Spinal cord (tissue), 10 donors: ENCODE measurements at places on chromosomes 7 and 10. TPM values are rescaled to one million over a fixed set of nuclear protein-coding genes. Genes with fewer than 3 reads are reported as not detected.

- H3K27ac ChIP-seq: no peak overlapping the region
- no peaks in the 10 kb centered on the region for H3K27me3 ChIP-seq
- no peak for DNase-seq
- H3K36me3 ChIP-seq: no peaks in the 10 kb centered on the region
- no peak overlapping the region for H3K4me3 ChIP-seq
Measured at GRCh38 chr7:4675771-4676367, 6.2 kb upstream of the FOXK1 start.

- DNase-seq: no peak
- no peaks in the 10 kb centered on the region for H3K36me3 ChIP-seq
- no peak overlapping the region for H3K27ac ChIP-seq
- H3K4me3 ChIP-seq: no peak overlapping the region
Measured at GRCh38 chr10:113954409-113954808, 89.3 kb upstream of the ADRB1 start.

DNA sequence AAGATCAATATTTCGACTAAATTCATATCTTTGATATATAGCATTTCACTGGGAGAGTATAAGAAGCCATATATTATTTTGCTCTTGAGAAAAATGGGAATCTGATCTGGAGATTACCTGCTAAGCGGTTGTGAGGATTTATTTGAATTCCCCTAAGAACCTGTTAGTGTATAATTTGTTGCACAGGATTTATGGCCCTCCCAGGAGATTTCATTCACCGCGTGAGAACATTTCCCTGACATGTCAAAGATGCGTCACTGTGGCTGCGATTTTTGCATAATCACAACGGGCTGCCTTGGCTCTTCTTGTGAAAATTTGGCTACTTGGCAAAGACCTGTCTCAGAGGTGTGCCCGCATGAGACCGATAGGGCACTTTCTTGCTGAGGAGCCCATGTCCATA lies 184.7 kb upstream of the PFKP start:
- DNase-seq: no peak
- no peak overlapping the region for H3K4me3 ChIP-seq
- no peaks in the 10 kb centered on the region for H3K36me3 ChIP-seq
- no peaks in the 10 kb centered on the region for H3K27me3 ChIP-seq
- no peaks in the 10 kb centered on the region for H3K4me1 ChIP-seq

GRCh38 chr7:156703773-156704482 lies 63.4 kb downstream of the RNF32 start:
- H3K4me3 ChIP-seq: no peak overlapping the region
- H3K27me3 ChIP-seq: no peaks in the 10 kb centered on the region
- no peaks in the 10 kb centered on the region for H3K36me3 ChIP-seq
- no peak for DNase-seq
- peaks cover 6% of the 10 kb centered on the region for H3K4me1 ChIP-seq

GRCh38 chr10:125039354-125039769 lies 97.4 kb downstream of the ZRANB1 start:
- no peaks in the 10 kb centered on the region for H3K27me3 ChIP-seq
- H3K36me3 ChIP-seq: peaks cover 8% of the 10 kb centered on the region
- H3K4me1 ChIP-seq: peaks cover 41% of the 10 kb centered on the region
- DNase-seq: no peak
- no peak overlapping the region for H3K27ac ChIP-seq
- H3K4me3 ChIP-seq: no peak overlapping the region

GRCh38 chr10:94046098-94046497 lies 52.4 kb downstream of the PLCE1 start:
- H3K27ac ChIP-seq: no peak overlapping the region
- peaks cover 4% of the 10 kb centered on the region for H3K4me1 ChIP-seq
- DNase-seq: peak; percentile 40
- no peaks in the 10 kb centered on the region for H3K27me3 ChIP-seq

DNA sequence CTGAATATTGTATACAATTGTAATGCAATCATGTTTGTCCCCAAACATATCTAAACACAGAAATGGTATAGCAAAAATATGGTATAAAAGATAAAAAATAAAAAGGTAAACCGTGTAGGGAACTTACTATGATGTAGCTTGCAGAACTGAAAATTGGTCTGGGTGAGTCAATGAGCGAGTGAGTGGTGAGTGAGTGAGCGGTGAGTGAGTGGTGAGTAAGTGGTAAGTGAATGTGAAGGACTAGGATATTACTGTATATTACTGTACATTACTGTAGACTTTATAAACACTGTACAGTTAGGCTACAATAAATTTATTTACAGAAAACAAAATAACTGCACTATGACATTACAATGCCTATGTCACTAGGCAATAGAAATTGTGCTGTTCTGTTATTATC lies 1163.2 kb upstream of the SORCS1 start:
- H3K27me3 ChIP-seq: no peaks in the 10 kb centered on the region
- H3K27ac ChIP-seq: no peak overlapping the region
- no peaks in the 10 kb centered on the region for H3K36me3 ChIP-seq
- no peak overlapping the region for H3K4me3 ChIP-seq
- DNase-seq: no peak

The POLR2J2 gene
- 6.0 TPM for total RNA-seq

The POLR2J3 gene
- total RNA-seq: 29.2 TPM

The HIP1 gene
- 29.9 TPM for total RNA-seq

The TLX1 gene
- not detected for total RNA-seq

The BTBD16 gene
- 0.99 TPM for total RNA-seq

The PLAU gene
- total RNA-seq: 5.3 TPM

The CTNNA3 gene
- total RNA-seq: 63.5 TPM
